Non-pigmented ciliary epithelial cell (primary cell): ENCODE measurements at places on chromosomes 12 and 14.

DNA sequence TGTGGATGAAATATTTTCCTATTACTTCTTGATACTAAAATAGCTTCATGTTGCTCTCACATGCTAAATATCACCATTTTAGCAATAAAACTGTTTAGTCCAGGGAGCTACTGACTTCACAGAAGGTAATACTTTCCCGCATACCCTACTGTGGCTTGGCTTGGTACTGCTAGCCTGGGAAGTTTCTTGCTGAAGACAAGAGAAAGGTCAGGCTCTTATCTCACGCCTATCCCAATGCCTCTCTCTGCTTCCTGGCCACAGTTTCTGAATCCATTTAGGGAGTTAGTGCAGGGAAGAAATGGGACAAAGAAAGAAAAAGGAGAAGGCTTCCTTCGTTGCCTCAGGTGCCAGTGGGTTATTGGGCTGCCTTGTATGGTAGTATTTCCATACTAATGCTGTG is 228.3 kb downstream of the MDGA2 start:
- no peak for DNase-seq

- no peak for DNase-seq
Measured at GRCh38 chr14:20377171-20377570, 33.7 kb downstream of the PARP2 start.

DNA sequence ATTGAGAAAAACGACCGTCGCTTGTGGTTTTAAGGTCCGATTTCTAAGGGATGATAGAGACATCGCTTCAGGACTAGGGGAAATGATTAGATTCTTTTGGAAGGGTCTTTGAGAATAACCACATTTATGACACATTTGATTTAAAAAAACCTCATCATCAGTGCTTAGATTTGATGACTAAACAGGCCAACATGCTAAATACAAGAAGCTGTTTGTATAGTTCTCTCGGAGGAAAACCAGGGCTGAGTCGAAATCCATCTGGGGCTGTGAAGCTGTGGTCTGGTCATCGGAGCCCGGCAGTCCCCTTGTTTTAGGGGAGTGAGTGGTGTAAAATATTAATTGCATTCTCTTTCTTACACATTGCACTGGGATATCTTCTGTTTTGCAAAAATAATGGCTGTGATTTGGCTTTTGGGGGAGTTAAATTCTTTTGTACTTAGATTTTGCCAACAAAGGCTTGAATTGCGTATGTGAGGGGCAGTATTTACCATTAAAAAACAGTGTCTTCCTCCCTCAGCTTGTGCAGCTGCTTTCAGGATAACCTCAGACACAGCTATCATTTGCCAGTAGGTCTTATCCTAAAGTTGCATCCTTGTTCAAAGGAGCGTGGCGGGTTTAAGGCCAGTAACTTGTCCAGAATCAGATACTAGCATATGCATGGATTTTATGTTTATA is 550 bp downstream of the GNG2 start:
- no peak for DNase-seq

DNA sequence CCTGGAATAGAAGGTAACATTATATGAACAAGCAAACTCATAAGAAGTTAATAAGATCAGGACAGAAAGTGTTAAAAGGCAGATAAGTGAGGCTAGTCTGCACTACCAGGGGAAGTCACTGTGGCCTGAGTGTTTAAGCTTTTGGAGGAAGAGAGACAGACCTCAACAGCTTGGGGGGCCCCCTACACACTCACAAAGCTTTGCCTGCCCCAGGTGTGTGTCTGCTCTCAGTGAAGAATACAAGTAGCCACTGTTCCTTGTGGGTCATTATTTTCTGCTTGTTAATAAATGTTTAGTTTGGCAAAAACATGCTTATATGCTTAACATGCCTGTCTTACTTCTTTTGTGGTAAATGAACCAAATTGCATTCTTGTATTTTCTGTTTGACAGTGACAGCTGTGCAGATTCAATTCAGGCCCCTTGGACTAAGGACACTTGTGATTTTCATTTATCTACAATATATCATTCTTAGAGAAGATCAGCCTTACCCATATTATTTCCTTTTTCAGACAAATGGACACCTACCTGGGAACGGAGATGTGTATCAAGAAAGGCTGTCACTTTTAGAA is 50.7 kb upstream of the C12orf71 start:
- no peak for DNase-seq

GRCh38 chr12:114864837-114865551 is 181.0 kb upstream of the TBX3 start:
- no peak for DNase-seq

- no peak for DNase-seq
Measured at GRCh38 chr12:64729909-64730587, 29.2 kb downstream of the GNS start.

DNA sequence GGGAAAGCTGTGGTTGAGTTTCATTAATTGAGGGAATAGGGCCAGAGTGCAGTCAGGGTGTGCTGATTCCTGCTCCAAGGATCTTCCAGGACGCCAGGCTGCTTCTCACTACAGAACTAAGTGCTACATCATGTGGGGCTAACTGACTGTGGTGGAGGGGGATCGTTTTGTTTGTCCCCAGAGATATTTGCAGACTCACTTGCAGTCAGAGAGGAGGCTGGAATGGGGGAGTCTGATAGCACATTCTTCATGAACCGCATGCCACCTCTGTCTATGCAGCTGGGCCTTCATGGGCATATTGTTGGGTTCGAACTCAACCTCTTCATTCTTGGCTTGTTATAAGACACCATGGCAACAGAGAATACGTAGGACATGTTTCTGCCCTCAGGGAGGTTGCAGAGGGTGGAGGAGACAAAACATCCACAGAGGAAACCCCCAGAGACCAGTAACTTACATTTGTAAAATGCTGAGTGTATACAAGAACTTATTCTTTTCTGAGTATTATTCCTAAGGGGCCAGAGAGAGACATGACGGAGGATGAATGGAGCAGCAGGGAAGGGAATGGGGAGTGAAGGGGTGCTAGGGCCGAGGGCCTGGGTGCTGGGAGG is 13.0 kb downstream of the KRT7 start:
- DNase-seq = no peak

DNA sequence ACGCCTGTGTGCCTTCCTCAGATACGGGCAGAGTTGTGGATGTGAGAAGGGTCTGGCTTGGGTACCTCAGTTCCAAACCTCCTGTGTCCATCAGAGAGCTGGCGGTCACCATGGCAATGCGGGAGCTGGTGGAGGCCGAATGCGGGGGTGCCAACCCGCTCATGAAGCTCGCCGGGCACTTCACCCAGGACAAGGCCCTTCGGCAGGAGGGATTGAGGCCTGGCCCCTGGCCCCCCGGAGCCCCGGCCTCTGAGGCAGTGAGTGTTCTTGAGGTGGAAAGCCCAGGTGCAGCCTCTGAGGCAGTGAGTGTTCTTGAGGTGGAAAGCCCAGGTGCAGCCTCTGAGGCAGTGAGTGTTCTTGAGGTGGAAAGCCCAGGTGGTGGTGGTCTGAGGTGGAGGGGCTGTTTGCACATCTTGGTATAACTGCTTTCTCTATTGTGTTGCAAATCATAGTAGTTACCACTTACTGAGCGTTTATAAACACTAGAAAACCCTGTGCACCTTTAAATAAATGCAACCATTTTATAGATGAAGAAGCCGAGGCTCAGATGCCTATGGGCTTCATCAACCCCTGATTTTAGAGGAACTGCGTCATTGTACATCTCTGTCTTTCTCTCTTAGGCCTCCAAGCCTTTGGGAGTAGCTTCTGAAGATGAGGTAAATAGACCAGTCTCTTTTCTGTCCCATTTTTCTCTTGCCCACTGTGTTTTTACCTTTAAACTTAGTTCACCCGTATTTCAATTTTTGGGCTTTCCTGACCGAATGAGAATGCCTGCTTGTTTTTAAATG is 976 bp downstream of the PEX5 start:
- no peak for DNase-seq

DNA sequence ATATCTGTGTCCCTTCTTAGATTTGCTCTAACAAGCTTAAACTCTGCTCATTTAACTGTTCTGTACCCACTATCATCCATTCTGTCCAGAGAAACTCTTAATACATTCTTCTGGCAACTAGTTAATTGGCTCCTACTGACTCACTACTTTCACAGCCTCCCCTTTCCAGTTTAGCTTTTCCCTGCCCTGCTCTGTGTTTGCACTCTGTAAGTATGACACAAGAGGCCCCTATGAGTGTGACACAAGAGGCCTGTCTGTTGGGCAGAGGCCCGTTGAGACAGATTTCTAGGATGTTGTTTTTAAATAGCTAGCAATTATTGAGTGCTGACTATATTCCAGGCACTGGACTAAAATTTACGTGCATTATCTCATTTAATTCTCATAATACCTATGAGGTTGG is 246.0 kb upstream of the DAAM1 start:
- no peak for DNase-seq

GRCh38 chr12:121050725-121051124 is 11.7 kb upstream of the OASL start:
- DNase-seq = no peak

DNA sequence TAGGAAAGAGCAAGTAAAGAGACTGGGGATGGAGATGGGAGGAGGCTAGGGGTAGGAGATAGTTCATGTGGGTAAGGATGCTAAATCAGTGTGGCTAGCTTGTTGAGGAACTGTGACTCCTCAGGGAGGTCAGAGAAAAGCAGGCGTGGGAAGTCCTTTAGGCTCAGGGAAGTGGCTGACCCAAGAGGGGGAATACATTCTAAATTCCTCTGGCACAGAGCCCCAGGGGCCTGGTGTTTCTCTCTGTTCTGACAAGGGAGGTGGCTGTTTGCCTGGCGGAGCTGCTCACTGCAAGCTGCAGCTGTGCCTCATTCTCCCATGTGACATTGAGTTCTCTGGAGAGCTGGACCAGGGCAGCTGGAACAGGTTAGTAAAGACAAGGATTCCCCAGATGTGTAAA is 152.2 kb upstream of the SLC38A2 start:
- DNase-seq = no peak

- no peak for DNase-seq
Measured at GRCh38 chr12:123902821-123903220, 69.8 kb downstream of the CCDC92 start.

DNA sequence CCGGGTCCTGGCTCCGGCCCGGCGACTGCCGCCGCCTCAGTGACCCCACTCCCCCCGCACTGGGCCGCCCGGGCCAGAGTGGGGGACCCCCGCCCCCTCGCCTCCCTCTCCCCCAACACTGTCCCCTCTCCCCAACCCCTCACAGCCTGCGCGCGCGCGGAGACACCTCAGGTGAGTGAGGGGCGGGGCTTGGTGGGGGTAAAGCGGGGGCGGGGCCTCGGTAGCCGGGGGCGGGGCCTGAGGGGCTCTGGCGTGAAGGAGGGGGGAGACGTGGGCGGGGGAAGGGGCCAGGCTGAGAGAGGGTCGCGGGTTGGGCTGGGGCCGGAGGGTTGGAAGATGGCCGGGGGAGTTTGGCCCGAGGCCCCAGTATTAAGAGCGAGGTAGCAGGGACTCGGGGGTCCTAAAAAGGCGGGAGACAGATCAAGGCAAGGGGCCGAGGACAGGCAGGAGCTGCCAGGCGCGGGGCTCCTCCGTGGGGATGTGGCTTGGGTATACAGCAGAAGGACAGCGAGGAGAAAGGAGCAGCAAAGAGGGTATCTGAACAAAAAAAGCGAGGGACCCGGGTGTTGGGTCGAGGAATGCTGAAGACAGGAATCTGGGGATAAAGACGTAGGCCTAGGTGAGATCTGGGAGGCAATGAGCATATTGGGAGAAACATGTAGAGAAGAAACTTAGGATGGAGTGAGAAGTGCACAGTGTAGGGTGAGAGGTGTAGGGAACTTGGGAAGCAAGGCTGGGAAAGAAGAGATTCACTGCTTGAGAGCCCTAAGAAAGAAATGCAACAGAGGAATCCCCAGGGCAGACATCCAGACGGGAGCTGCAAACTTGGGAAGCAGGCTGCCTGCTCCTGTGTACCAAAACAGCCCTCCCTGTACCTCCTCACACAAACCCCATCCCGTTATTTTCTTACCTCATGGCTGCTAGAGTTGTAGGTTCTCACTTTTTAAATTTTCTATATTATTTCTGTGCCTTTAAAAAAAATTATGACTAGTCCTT is 10.8 kb downstream of the SUOX start:
- no peak for DNase-seq
